ENCODE measurements at places on chromosomes 2 and 18.

- DNase-seq: no peak
These were observed 182.1 kb downstream of the PARD3B start for GRCh38 chr2:204727368-204727767.

GRCh38 chr2:48207851-48208250 is 301.6 kb upstream of the FBXO11 start:
- no peak for DNase-seq

DNA sequence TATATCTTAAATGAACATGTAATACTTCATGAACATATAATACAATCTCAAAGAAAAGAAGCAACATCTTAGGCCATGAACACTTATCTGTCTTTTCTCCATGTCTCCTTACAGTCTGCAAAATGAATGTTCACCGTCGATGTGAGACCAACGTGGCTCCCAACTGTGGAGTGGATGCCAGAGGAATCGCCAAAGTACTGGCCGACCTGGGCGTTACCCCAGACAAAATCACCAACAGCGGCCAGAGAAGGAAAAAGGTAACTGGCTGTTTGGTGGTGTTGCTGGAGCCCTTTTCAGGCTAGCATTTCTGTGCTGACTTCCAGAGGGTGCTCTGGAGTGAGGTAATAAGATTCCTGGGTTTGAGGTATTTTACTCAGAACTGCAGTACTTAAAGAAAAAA is 295.9 kb upstream of the EPAS1 start:
- DNase-seq: no peak

DNA sequence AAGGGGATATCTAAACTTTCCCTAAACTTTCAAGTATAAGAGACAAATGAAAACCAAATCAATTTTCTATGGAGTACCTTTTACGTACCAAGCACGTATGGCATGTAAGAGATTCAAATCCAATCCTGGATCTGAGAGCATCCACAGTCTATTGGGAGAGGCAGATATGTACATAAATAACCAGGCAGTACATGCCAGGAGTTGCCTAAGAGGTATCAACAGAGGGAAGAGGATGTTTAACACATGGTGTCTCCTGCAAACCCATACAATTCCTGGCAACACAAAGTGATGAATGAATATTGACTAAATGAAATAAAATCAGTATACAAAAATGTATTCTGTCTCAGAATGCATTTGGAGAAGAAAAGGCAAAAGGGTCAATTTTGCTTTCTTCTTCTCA is 116.6 kb downstream of the PIGN start:
- DNase-seq: no peak

DNA sequence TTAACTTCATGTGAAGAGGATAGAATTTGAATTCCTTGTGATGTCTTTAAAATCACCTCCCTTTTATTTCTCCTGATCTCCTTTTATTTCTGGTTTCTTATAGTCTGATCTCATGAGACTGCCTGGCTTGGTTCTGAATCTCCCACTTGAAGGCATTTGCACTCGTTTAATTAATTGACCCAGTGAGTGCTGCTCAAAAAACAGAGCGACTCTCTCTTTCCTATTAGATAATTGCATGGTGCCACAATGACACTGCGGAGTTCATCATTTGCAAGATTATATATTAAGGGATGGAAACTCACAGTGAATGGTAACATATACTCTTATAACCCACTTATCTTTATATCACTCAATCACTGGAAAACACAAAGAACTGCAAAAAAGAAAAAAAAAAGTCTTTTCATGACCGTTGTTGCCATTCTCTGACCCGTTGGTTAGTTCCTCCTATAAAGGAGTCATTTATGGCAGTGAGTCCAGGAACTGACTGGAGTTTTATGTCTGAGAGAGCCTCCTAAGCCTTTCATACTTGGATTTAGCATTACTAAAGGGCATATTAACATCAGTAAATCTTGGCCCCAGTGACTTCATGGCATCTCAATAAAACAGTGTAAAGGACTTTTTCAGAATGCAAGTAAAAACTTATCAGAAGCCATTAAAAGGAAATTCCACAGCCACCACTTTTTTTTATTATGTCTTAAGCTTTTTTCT is 103.3 kb upstream of the EPHA4 start:
- no peak for DNase-seq

- DNase-seq: no peak
These were observed 72.8 kb downstream of the PLEKHA3 start for GRCh38 chr2:178553047-178553446.

DNA sequence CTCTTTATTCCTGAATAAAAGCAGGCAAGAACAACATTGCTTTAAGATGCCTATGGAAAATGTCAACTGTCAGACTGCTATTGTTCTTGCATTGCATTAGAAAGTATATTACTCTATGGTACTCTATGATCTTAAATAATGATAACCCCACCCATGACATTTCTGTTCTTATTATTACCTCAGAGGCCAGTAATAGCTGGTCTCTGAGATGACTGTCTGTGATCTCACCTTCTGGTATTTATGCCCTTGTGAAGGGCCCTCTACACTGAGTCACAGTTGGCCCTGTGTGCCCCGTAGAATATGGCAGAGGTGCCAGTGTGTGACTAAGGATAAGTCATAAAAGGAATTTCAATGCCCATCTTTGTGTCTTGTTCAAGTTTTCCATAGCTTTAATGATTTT is 61.0 kb downstream of the SPP2 start:
- DNase-seq: peak; percentile 90

DNA sequence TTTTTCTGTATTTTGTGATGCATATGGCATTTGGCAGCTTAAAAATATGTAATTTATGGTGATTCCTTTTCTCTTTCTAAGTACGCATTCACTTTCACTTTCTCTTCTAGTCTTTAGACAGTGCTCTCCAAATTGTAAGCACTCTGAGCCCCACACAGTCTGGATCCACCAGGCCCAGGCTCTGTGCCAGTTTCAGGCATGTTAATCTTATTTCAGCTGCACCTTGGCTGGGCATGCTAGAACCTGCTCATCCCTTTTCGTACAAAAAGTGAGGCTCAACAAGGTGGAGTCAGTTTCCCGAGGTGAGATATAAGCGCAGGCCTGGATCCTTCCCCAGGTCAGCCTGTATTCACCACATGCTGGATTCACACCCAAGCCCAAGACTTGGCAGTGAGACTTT is 203.9 kb downstream of the MTX2 start:
- no peak for DNase-seq

GRCh38 chr2:180679693-180680092 is 300.7 kb upstream of the UBE2E3 start:
- no peak for DNase-seq

DNA sequence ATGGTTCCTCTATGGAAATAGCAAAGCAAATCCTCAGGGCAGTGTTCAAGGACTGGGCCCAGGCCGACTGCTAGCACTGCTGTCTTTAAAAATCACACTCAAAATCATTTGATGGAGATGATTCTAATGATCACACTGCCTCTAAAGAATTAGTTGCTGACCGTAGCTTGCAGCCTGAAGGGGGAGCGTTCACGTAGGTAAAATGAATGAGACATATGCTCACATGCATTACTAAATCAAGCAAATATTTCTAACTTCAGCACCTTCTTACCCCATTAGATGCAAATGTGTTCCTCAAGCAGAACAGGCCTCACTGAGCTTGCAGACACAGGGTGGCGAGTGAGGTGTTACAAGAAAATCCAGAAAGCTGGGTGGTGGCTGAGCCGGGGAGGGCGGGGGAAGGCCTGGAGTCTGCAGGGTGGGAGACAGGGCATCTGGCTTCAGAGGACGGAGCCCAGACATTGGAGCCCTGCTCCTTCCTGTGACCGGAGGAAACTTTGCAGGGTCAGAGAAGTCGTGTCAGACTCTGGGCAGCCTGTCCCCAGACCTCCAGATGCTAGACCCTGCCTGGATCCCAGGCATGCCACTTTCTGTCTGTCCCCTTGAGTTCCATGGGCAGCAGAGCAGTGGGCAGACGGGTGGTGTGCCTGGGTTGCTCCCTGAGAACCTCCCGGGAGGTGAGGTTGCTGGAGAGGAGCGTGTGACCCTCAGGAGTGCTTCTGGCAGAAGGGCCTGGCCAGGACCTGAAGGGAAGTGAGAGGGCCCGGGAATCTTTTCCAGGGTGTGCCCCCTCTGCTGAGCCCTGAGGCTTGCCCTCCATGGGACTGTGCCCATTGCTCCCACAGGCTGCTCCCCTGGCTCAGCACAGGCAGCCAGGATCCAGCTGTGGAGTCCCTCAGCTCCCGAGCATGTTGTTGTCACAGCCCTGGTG is 7.1 kb upstream of the NPPC start:
- DNase-seq: no peak

GRCh38 chr18:46034230-46034629 is 37.8 kb downstream of the PSTPIP2 start:
- DNase-seq: no peak

GRCh38 chr2:69694894-69695849 is 46.8 kb upstream of the ANXA4 start:
- DNase-seq: no peak
